Activated CD4-positive, alpha-beta T cell treated with anti-CD3 and anti-CD28 coated beads, Interleukin-2, amount 10 ng/mL, durations not matched to agents 7 days and 5 days (primary cell): ENCODE measurements at places on chromosomes 16 and 17. TPM values are rescaled to one million over a fixed set of nuclear protein-coding genes. Genes with fewer than 3 reads are reported as not detected.

GRCh38 chr16:9969580-9969979 lies 212.6 kb downstream of the GRIN2A start:
- DNase-seq, result no peak
- no peak overlapping the region for H3K4me3 ChIP-seq
- H3K27me3 ChIP-seq, result no peaks in the 10 kb centered on the region
- no peaks in the 10 kb centered on the region for H3K4me1 ChIP-seq
- no peaks in the 10 kb centered on the region for H3K36me3 ChIP-seq

DNA sequence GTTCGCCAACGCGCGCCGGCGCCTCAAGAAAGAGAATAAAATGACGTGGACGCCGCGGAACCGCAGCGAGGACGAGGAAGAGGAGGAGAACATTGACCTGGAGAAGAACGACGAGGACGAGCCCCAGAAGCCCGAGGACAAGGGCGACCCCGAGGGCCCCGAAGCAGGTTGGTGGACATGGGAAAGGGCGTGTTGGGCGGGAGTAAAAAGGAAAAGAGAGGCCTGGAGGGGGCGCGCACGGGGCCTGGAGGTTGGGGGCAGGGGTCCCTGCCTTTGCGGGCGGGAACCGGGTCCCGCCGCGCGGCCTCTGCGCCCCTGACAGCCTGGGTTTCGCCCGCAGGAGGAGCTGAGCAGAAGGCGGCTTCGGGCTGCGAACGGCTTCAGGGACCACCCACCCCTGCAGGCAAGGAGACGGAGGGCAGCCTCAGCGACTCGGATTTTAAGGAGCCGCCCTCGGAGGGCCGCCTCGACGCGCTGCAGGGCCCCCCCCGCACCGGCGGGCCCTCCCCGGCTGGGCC lies 2.1 kb downstream of the IRX5 start:
- H3K4me1 ChIP-seq, result peaks cover 30% of the 10 kb centered on the region
- peak overlapping the region; percentile 60 for H3K27ac ChIP-seq
- H3K4me3 ChIP-seq, result peak overlapping the region; percentile 19
- no peak for DNase-seq
- peaks cover 12% of the 10 kb centered on the region for H3K36me3 ChIP-seq
- H3K27me3 ChIP-seq, result peaks cover 70% of the 10 kb centered on the region

DNA sequence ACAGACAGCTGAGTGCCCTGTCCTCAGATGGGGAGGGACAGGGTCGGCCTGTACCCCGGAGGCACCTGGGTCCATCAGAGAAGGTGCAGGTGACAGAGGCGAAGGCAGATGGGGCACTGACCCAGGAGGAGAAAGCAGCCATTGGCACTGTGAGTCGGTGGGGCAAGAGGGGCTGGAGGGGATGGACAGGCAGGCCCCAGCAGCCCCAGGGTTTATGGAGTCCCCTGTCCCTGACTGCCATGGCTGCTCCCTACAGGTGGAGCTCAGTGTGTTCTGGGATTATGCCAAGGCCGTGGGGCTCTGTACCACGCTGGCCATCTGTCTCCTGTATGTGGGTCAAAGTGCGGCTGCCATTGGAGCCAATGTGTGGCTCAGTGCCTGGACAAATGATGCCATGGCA lies 32.1 kb downstream of the ANKRD40 start:
- no peaks in the 10 kb centered on the region for H3K4me1 ChIP-seq
- H3K36me3 ChIP-seq, result no peaks in the 10 kb centered on the region
- DNase-seq, result no peak
- no peak overlapping the region for H3K27ac ChIP-seq

GRCh38 chr17:59751955-59752413 lies 44.5 kb downstream of the VMP1 start:
- H3K36me3 ChIP-seq, result peaks cover 11% of the 10 kb centered on the region
- H3K4me3 ChIP-seq, result peak overlapping the region; percentile 50
- peaks cover 57% of the 10 kb centered on the region for H3K4me1 ChIP-seq

- H3K27me3 ChIP-seq, result peaks cover 2% of the 10 kb centered on the region
- no peaks in the 10 kb centered on the region for H3K36me3 ChIP-seq
- H3K4me3 ChIP-seq, result no peak overlapping the region
- no peak for DNase-seq
- H3K4me1 ChIP-seq, result peaks cover 20% of the 10 kb centered on the region
Observed at GRCh38 chr17:3982541-3983017, 18.3 kb upstream of the ATP2A3 start.

DNA sequence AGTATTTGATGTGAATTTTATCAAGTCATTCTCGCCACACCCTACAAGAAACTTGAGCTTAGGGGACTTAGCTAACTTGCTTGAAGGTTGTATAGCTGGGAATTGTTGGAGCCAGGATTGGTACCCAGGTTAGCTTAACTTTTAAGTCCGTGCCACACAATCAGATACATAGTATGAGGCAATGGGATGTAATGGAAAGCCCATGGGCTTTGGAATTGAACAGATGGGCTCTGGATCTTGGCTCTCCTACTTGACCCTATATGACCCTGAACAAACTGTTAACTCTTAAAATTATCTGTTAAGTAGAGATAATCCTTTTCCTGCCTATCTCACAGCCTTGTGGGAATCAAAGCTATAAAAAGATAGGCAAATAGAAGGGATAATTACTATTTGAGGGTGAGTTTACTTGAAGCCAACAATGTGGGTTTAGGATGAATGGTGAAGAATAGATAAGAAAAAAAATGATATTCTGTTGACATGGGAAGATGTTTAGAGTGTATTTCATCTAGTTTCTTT lies 51.9 kb upstream of the CACNG3 start:
- H3K27ac ChIP-seq, result no peak overlapping the region
- no peak for DNase-seq
- H3K4me1 ChIP-seq, result no peaks in the 10 kb centered on the region
- peaks cover 22% of the 10 kb centered on the region for H3K36me3 ChIP-seq
- no peaks in the 10 kb centered on the region for H3K27me3 ChIP-seq

GRCh38 chr17:48499735-48500434 lies 30.9 kb downstream of the HOXB1 start:
- peaks cover 4% of the 10 kb centered on the region for H3K4me1 ChIP-seq
- no peak overlapping the region for H3K27ac ChIP-seq
- no peaks in the 10 kb centered on the region for H3K36me3 ChIP-seq
- no peak for DNase-seq

- H3K36me3 ChIP-seq, result peaks cover 16% of the 10 kb centered on the region
- peaks cover 20% of the 10 kb centered on the region for H3K4me1 ChIP-seq
- H3K27ac ChIP-seq, result no peak overlapping the region
Observed at GRCh38 chr17:18993905-18994526, 10.5 kb downstream of the FAM83G start.

DNA sequence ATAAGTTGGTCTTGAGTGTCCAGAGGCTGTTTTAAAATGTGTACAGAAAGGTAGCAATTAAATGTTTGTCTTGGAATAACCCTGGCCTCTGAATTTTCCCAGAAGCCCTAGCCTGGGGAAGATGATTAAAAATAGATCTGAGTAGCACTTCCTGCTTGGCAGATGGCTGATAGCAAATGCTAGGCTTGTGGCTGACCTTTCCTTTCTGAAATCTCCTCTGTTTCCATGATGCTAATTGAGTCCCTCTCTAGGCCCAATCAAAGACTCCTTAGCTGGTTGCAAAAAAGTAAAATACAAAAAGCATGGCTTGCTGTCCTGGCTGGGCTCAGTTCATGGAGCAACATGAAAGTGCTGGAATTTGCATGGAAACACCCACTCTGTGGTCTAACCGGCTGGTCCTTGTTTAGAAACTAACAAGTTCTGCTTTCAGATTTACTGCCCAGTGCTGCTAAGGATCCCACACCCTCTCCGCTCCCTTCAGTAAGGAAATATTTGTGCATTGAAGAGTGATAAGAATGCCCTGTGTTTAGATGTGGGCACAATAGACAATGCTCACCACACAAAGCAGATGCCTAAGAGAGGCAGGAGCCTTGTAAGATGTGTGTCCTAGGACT lies 40.8 kb downstream of the YPEL2 start:
- peaks cover 70% of the 10 kb centered on the region for H3K4me1 ChIP-seq
- peaks cover 8% of the 10 kb centered on the region for H3K36me3 ChIP-seq
- DNase-seq, result no peak
- H3K4me3 ChIP-seq, result no peak overlapping the region
- H3K27me3 ChIP-seq, result no peaks in the 10 kb centered on the region
- peak overlapping the region; percentile 82 for H3K27ac ChIP-seq

Gene ANKRD40
- total RNA-seq, result 31.1 TPM

Gene OXLD1
- 49.9 TPM for total RNA-seq

- no peak overlapping the region for H3K4me3 ChIP-seq
- no peak overlapping the region for H3K27ac ChIP-seq
- peaks cover 10% of the 10 kb centered on the region for H3K4me1 ChIP-seq
- peak; percentile 28 for DNase-seq
- no peaks in the 10 kb centered on the region for H3K36me3 ChIP-seq
Observed at GRCh38 chr17:65278050-65278819, 141.1 kb downstream of the RGS9 start.

DNA sequence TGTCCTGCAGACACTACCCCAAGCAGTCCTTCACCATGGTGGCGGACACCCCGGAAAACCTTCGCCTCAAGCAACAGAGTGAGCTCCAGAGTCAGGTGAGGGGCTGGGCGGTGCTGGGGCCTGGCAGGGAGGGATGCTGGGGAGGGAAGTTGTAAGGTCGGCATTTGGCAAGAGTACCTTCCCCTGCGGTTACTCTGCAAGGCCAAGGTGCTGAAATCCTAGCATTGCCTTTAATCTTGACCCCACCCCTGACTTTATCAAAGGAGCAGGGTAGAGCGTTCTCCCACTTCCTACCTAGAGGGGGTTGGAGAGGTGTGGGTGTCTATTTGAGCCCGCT lies 20.5 kb downstream of the LASP1 start:
- H3K4me3 ChIP-seq, result peak overlapping the region; percentile 32
- H3K27me3 ChIP-seq, result no peaks in the 10 kb centered on the region
- H3K4me1 ChIP-seq, result peaks cover 88% of the 10 kb centered on the region
- peaks cover 59% of the 10 kb centered on the region for H3K36me3 ChIP-seq
- peak; percentile 35 for DNase-seq
- H3K27ac ChIP-seq, result peak overlapping the region; percentile 81

Gene MYLK3
- 0.50 TPM for total RNA-seq

DNA sequence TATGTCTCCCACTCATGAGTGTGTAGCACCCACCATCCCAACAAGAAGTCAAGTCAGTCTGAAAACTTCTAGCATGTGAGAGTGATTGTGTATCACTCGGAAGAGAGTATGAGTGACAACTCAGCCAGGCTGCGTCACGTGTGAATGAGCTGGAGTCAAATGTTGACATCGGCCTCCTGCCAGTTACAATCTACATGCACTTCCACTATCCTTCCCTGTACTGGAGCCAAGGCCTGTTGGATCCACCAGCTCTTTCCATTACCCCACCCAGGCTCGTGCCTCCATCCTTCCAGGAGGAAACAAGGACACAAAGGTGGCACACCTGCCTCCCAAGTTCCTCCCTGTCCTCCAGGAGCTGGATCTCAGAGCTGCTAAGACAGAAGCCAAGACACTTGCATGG lies 64.5 kb downstream of the ASIC2 start:
- H3K4me3 ChIP-seq, result no peak overlapping the region
- H3K27ac ChIP-seq, result no peak overlapping the region
- no peaks in the 10 kb centered on the region for H3K36me3 ChIP-seq
- H3K4me1 ChIP-seq, result no peaks in the 10 kb centered on the region

Gene RNF43
- 0.07 TPM for total RNA-seq

- no peaks in the 10 kb centered on the region for H3K36me3 ChIP-seq
- no peak for DNase-seq
- H3K27ac ChIP-seq, result no peak overlapping the region
- H3K27me3 ChIP-seq, result peaks cover 3% of the 10 kb centered on the region
- H3K4me3 ChIP-seq, result no peak overlapping the region
Observed at GRCh38 chr17:49873466-49873865, 25.6 kb upstream of the TAC4 start.
